Skeletal muscle cell (primary cell): ENCODE measurements at places on chromosomes 3 and 15.

- DNase-seq, result no peak
Observed at GRCh38 chr3:142647856-142648255, 51.7 kb downstream of the PLS1 start.

GRCh38 chr15:41125931-41126642, 10.0 kb upstream of the INO80 start:
- DNase-seq, result no peak

GRCh38 chr3:49244581-49245205, 32.3 kb downstream of the C3orf62 start:
- DNase-seq, result no peak

DNA sequence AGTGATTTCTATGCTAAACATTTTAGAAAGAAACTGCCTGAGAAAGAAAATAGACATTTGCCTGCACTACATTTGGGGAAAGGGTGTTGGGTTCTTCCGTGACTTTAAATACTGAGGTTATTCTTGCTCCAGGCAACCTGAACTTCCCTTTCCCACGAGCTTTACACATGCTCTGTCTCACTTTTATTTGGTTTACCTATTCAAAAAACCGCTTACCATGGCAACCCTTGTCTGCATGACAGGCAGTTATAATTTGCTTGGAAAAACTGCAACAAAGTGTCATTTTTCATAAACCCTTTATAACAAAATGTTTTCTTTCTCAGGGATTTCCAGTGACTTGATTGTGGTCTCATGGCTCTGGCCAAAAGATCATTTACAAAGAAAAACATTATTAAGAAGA, 416.3 kb upstream of the MEIS2 start:
- DNase-seq, result no peak

DNA sequence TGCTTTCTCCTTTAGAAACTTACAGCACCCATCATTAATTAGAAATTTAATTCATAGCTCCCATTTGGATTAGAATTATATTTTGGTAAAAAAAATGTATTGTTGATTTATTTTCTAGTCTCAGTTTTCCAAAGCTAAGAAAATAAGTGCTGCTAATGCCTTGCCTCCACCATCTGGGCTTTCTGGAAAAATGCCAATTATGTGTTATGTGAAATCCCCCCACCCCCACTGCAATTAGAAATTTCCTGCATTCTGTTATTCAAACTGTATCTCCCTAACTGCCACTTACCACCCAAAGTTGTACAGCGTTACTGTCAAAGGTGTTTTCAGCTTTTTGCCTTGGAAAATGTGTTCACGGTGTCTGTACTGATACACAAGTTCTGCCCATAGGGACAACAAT, 617.2 kb upstream of the UBE2E2 start:
- no peak for DNase-seq

DNA sequence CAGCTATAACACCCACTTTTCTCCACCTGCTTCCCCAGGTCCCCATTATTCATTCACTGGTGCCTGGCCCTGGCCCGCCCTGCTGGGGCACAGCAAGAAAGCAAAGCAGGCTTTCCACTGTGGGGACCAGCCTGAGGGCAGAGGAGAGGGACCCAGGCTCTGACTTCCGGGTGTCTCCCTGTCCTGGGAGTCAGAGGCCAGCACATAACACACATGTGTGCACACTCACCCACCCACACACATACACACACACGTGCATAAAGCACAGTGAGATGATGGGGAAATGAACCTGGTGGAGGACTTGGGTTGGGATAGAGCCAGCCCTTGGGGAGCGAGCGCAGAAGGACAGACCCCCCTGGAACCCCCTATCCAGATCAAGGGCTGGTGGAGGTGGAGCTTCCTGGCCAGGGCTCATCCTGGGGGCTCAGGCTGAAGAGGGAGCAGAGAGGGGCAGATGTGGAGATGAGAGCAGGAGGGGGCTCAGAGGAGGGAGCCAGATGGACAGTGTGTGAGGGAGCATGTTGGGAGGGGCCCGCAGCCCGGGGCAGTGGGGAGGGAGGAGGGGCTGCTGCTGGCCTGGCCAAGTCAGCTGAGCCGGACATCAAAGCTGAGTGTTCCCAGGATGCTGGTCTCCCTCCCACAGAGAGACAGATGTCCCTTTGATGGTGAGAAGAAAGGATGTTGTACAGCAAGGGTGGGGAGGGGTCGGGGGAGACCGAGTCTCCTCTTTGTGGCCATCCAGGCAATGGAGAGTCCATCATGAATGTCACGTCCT, 78.2 kb downstream of the LINGO1 start:
- no peak for DNase-seq

GRCh38 chr15:72907733-72908132, 124.2 kb upstream of the ADPGK start:
- no peak for DNase-seq

GRCh38 chr3:61057464-61057863, 193.8 kb downstream of the FHIT start:
- DNase-seq, result no peak

GRCh38 chr3:136270179-136270578, 20.0 kb downstream of the PCCB start:
- DNase-seq, result no peak

DNA sequence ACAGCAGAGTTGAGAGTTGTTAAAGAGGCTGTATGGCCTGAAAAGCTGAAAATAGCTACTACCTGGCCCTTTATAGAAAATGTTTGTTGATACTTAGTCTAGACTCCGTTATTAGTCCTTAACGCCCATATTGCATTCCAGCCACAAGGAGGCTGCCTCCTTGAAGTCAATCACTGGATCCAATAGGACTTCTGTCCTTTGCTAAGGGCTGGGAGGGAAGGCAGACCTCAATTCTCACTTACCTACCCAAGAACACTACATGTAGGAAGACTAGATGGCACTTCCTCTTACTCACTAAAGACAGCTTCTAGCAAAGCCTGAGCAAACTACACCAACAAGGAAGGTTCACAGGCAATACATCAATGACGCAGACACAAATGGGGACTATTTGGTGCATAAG, 139.5 kb upstream of the HACD2 start:
- no peak for DNase-seq

DNA sequence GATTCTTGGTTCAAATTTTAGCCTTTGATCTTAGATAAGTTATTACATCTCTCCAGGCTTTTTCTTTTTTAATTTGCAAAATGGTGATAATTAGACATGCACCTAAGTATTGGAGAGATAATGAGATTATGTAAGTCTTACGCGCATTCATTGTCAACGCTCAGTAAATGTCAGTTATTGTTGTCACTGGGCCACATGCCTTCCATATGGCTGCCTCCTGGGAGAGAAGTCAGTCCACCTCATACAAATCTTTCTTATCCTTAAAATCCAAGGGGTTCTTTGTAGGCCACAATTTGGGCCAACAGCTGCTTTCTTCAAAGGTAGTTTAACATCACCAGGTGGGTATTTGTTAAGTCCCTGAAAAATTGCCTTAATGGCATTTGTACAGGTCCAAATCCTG, 25.5 kb upstream of the PTPRG start:
- DNase-seq, result no peak

DNA sequence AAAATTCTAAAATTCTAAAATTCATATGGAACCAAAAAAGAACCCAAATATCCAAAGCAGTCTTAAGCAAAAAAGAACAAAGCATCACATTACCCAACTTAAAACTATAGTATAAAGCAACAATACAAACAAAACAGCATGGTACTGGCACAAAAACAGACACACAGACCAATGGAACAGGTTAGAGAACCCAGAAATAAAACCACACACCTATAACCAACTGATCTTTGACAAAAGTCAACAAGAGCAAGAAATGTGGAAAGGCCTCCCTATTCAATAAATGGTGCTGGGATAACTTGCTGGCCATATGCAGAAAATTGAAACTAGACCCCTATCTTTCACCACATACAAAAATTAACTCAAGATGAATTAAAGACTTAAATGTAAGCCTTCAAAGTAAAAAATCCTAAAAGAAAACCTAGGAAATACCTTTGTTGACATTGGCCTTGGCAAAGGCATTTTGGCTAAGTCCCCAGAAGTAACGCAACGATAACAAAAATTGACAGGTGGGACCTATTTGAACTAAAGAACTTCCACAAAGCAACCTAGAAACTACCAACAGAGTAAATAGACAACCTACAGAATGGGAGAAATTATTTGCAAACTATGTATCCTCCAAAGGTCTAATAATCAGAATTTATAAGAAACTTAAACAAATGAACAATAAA, 56.9 kb downstream of the TTBK2 start:
- DNase-seq, result no peak

DNA sequence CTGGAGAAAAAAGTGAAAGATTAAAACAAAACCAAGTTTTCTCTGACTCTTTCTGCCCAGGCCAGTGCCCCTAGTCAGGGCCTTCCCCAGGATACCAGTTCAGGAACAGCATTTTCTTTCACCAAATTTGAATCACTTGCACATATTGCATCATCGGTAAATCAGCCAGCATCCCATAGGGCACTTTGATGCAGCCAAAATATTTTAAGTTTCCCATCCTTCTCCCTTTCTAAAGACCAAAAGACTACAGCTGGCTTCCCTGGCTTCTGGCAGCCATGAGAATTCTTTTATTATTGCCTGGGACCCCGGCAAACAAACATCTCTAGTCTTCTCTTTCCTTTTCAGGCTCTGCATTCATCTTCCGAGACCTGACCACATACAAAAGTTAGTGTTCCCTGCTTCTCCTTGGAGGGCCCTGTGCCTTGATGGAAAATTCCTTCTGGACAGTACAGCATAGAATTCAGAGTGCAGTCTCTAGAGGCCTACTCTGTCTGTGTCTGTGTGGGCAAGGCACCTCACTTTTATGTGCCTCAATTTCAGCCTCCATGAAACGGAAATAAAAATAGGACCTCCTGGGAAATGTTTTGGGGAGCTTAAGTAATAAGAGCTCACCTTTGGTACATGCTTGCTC, 348.0 kb downstream of the VPS13C start:
- no peak for DNase-seq

DNA sequence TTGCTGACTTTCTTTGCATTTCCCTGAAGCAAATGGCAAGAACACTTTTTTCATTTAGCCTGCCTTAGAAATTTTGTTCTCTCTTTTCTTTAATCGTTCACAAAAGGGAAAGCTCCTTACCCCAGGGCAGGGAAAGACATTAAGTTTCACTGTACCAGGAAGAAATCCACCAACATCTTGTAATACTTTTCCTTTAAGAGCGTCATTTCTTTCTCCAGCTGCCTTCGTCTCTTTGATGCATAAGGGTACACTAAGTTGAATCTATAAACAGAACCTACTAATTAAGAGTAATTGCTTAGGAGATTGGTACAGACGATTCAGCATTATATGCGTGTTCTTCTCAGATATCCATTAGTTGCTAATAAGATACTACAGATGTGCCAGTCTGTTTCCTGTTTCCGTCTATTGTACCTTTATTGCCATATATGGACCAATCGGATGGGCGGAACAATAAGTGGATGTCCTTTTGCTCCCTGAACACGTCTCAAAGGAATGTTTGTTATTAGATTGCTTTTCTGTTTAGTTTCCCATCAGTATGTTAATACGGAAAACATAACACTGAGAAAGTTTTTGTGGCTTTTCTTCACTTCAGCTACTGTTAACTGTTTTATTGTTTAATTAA, 276.7 kb upstream of the RARB start:
- no peak for DNase-seq

- no peak for DNase-seq
Observed at GRCh38 chr15:90763366-90764099, 46.4 kb downstream of the BLM start.

DNA sequence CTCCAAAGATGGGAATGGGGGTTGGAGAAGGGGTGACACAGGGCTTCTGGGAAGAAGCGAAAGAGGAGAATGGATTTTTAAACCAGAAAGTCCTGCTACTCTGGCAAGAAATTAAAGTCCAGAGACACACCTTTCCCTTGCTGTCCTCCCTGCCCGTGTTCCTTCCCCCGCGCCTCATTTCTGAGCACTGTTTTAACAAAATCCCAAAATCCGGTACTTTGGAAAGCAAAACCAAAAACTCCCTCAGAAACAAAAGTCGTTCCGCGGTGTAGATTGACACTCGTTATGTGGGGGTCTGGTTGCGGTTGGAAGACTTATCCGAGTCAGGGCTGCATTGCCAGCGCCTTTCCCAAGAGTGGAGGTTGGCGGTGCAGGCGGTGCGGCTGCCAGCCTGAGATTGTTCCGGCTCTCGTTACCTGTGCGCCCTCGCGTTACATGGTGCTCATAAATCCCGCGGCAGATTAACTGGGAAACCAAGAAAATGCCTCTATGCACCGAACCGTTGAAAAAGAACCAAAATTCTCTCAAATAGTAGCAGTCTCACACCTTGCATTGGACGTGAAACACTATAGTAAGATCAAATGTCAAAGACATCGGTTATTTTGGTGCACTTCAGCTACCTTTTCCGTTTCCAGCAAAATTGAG, 217.7 kb downstream of the MEIS2 start:
- no peak for DNase-seq

DNA sequence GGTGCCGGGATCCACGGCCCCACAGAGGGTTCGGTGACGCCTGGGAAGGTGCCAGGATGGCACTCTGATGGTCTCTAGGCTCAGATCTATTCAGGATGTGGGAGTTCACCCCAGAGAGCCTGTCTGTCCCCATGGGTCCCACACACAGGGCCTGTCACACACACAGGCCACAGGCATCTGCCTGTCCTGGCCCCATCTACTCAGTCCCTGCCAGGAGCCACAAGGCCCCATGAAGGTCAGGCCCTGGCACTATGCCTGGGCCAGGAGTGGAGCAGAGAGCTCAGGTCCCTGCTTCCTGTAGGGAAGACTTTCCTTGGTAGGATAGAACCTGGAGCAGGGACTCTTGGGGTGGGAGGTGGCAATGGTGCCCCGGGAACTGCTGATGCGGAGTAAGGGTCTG, 49.0 kb upstream of the FURIN start:
- no peak for DNase-seq

- DNase-seq, result no peak
Observed at GRCh38 chr3:37695138-37695537, 166.5 kb upstream of the CTDSPL start.

GRCh38 chr3:13857702-13858380, 22.0 kb downstream of the WNT7A start:
- DNase-seq, result no peak

- no peak for DNase-seq
Observed at GRCh38 chr3:130738241-130738640, 8.4 kb downstream of the PIK3R4 start.
